ENCODE measurements at places on chromosomes 5 and 9. TPM values are rescaled to one million over a fixed set of nuclear protein-coding genes. Genes with fewer than 3 reads are reported as not detected.

Gene ZFAND5
- 65.7 TPM for total RNA-seq

Gene CEP72
- total RNA-seq, result 1.5 TPM

Gene IFNA13
- total RNA-seq, result not detected

Gene CCDC152
- 2.3 TPM for total RNA-seq

Gene BTNL8
- not detected for total RNA-seq

Gene PTGES
- 1.1 TPM for total RNA-seq

Gene ZDHHC11B
- not detected for total RNA-seq

Gene ACTBL2
- 0.54 TPM for total RNA-seq

Gene PTPN3
- total RNA-seq, result 3.1 TPM

Gene SPATA31C1
- not detected for total RNA-seq

Gene ZNF454
- total RNA-seq, result 1.9 TPM

Gene DOCK2
- total RNA-seq, result 5.8 TPM
